ENCODE measurements at places on chromosomes 2 and 18.

DNA sequence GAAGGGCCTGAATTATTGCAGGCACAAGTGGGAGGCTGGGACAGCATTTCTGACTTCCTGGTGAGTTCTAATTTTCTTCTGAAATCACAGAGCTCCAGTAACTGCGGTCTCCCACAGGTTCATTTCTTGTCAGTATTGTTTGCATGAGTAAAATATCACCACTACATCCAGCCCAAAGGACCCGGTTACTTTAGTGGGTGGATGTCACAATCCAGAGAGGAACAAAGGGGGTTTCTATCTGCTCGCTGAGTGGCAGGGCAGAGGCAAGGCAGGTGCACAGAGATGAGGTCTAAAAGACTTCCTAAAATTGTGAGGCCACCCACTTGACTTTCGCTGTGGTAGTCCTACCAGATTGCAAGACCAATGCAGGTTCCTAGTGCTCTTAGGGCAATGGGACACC is 800.4 kb upstream of the ID2 start:
- DNase-seq, result no peak

DNA sequence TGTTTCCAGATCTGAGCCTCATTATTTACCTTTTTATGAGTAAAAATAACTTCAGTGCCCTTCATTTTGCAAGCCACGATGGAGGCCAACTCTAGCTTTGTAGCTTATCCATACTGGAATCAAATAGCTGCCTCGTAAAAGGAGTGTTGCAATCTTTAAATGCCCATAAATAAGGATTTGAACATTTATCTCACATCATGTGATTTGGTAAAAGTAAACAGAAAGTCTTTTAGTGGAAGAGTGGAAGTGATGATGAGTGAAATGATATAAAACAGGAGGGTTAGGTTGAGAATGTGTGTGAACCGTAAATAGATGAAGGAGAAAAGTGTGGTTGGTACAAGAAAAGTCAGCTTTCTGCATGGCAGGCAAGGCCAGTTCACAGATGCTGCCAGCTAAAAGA is 348.9 kb downstream of the OSR1 start:
- no peak for DNase-seq

DNA sequence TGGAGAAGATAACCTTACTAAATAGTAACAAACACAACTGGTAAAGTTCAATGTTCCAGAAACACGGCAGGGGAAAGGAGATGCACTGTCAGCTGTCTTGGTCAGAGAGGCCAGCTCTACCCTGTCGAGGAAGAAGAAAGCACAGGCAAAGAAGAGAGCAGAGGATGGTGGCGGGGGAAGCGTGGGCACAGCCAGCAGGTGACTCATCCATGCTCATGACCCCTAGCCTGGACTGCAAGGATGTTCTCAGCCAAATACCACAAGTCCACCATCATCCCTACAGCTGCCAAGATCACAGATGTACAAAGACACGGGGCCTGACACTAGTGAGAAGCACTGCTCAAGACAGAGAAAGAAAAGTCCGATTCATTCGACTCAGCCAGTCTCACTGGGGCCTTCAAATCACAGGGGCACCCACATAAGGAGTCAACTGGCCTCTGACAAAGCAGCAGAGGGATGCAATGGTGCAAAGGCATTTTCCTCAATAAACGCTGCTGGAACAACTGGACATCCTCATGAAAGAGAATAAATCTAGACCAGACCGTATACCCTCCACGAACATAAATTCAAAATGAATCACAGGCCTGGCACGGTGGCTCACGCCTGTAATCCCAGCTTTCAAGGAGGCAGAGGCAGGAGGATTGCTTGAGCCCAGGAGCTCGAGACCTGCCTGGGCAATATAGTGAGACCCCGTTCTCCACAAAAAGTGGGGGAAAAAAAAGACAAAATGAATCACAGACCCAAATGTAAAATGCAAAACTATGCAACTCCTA is 5.6 kb downstream of the DTYMK start:
- DNase-seq, result no peak

- DNase-seq, result no peak
Observed at GRCh38 chr2:181978351-181979150, 7.1 kb upstream of the PPP1R1C start.

DNA sequence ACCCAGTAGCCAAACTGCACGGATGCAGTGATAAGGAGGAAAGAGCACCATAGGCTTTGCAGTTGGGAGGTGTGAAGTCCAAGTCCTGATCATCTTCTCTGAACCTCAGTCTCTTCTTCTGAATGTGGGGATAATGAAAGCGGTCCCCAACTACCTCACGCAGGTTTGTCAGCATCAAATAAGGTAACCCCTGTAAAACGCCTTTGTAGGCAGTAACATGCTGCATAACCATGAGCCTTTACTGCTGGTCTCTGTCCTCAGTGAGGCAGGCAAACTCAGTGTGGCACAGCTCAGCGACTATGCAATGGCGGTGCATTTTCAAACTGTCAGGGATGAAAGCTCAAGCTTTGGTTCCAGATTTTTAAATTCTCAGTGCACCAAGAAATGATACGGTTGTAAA is 46.1 kb downstream of the DNMT3A start:
- no peak for DNase-seq

DNA sequence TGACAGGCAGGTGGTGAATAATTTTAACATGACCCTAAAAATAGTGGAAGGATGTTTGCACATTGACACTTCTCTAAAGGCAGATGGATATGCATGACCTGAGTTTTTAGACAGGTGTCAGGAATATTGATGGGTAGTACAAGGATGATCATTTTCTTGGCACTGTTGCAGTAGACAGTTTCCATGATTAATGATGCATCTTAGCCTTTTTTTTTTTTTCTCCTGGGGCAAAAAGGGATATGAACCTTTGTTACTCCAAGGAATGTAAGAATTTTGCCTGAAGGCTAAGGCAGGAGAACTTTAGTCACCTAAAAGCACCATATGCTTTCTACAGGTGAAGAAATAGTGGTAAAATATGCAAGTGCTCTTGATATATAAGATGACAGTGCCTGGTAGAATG is 136.3 kb upstream of the CAVIN2 start:
- DNase-seq, result no peak

- no peak for DNase-seq
Observed at GRCh38 chr2:28552045-28552823, 56.4 kb downstream of the PLB1 start.

DNA sequence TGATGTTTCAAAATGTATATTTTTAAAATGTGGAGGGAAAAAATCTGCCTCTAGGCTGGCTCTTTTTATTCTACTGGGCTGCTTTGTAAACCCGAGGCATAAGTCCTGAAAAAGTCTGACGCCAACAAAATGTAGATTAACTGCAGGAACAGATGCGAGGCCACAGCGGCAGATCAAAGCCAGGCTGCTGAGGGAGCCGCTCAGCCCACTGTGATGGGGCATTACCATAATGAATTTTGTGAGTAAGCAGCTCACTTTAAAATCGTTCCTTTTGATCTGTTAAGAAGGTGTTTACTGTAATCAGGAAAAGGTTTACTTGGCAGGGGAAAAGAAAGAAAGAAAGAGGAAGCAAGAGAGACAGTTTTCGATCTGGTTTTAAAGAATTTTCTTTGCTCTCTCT is 269.0 kb downstream of the ICOS start:
- peak; percentile 1 for DNase-seq

- no peak for DNase-seq
Observed at GRCh38 chr2:10215393-10215935, 87.2 kb upstream of the HPCAL1 start.

- no peak for DNase-seq
Observed at GRCh38 chr2:8794923-8795825, 42.2 kb downstream of the KIDINS220 start.

DNA sequence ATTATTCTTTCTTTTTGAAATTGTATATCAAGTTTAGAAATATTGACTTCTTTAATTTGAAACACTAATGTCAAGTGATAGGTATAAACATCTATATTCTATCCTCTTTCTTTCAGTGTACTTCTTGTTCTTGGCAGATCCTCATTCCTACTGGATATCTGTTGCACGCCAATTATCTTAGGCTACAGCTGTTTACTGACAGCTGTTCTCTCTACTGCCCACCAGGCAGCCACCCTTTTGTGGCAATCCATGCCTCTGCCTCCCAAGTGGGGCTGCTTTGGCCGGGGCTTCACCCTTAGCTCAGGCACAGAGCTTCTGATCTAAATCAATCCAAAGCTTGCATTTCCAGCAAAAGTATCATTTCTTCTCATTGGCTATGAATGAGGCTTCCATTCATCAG is 50.6 kb upstream of the ITSN2 start:
- no peak for DNase-seq

DNA sequence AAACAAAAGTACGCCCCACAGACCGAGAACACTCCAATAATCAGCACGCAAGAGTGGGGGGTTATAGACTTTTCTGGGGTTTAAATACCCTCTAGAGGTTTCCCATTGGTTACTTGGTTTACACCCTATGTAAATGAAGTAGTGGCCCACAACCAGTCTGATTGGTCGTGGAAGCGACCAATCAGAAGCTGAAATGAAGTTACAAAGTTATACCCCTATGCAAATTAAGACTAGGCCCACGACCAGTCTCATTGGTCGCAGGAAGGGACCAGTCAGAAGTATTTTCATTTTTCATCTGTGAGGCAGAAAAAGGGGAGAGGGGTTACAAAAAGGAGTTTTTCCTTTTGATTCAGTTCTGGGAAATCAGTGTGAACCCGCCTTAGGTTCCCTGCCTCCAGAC is 55.3 kb upstream of the YWHAQ start:
- DNase-seq, result peak; percentile 42

GRCh38 chr2:212540341-212540740 is 1.7 kb upstream of the ERBB4 start:
- DNase-seq, result no peak

GRCh38 chr2:177245010-177245422 is 19.5 kb downstream of the NFE2L2 start:
- no peak for DNase-seq

DNA sequence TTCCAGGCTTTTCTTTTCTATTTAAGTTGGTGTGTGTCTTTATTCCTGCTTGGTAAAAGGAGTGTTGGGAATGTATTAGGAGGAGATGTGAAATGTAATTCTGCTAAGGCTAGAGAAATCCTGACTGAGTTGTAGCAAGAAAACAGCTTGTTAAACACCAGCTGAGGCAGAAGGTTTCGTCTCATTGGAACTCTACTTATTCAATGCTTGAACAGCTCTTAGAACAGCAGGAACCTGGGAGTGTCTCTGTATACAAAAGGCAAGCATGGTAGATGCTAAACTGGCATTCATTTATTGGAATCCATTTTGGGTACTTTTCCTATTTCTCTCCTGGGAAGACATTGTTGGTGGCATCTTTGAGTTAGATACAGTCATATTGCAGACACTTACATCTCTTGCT is 280.9 kb downstream of the HRH4 start:
- no peak for DNase-seq

DNA sequence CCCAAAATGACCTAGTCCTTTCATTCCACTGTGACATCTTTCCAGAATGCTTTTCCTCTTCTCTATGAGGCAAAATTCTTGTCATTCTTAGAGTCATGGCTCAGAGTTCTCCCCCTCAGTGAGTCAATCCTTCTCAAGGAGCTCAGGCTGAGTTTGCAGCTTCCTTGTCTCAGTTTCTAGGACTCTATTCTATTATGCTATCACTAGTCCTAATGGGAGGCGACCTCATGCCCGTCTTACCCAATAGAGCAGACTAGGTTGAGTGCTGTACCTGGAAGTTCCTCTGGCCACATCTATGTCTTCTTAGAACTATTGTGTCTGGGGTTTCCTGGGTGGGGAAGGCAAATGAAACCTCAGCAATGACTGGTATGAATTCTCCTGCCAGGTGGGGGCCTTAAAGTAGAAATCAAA is 51.5 kb downstream of the HAUS1 start:
- peak; percentile 32 for DNase-seq

- DNase-seq, result no peak
Observed at GRCh38 chr2:227406177-227407031, 18.7 kb upstream of the SCYGR1 start.

DNA sequence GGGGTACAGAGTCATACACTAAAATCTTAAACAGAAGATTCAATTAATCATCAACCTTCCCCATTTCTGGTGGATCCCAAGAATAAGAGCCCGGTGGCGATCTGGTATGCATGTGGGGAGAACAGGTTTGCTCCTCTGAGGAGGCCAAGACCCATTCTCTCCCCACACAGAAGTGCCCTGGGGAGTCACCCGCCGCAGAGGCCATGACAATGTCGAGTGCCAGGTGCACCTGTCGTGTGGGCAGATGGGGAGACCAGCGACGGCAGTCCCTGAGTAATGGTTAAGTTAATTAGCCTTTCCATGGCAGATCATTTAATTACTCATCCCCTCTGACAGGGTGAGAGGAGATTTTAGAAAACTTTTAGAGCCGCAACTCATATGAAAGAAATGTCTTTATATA is 345.0 kb downstream of the NCKAP5 start:
- no peak for DNase-seq

DNA sequence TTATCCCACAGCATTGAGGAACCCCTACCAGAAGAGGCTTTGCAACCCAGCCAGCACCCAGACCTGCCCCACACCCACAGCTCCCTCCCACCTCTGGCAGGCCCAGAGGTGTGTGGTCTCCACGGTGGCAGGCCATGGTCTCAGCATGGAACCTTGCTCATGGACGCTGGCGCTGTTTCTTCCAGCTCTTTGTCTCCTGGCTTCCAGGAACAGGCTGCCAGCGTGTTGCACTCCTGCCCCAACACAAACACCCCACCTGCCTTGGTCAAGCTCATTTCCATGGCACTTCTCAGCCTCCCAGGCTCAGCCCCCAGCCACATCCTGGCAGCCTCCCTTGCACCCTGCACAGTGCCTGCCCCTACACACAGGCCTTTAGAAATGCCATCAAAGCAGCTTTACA is 31.7 kb downstream of the EN1 start:
- no peak for DNase-seq
